Inflammatory macrophage treated with lipopolysaccharide for 4 hours (primary cell): ENCODE measurements at places on chromosomes 7 and 10.
A peak's percentile ranks its signal among the peaks of the same experiment; 100 is the strongest.

GRCh38 chr10:21055339-21056135 is 158.4 kb upstream of the NEBL start:
- DNase-seq = no peak

DNA sequence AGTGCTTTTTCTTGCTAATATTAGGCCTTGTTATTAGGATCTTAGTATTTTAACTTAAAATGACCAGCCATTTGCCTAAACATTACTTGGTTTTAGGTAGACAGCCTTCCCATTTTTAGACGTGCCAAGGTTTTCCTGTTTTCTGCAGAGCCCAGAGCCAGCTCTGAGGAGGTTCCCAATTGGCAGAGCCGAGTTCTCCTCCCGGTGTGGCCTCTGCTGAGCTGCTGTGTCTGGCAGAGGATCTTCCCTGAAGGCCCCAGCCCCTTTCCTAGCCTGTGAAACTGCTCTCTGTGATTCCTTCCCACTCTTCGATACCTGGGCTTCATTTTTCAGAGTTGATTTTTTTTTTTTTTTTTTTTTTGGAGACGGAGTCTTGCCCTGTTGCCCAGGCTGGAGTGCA is 91.4 kb downstream of the EEPD1 start:
- no peak for DNase-seq

- peak; percentile 79 for DNase-seq
Observed at GRCh38 chr10:48758411-48758810, 73.7 kb downstream of the WDFY4 start.

GRCh38 chr10:51156926-51157325 is 82.6 kb downstream of the PRKG1 start:
- no peak for DNase-seq

DNA sequence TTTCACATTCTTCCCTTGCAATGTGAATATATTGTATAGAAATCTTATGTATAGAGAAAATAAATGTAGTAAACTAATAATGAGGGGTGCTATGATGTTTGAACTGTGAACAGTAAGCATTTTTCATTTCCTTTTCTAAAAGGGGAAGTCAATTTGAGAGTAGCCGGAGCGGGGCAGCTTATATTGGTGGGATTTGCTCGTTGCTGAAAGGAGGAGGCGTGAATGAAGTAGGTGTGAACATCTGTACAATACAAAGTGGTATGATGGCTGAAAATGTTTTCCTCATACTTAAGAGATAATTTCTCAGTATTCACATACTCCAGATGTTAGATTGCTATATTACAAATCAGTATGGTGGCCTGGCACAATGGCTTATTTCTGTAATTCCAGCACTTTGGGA is 87.1 kb downstream of the SRI start:
- DNase-seq = peak; percentile 14

GRCh38 chr7:137325927-137326326 is 17.6 kb downstream of the PTN start:
- DNase-seq = no peak

GRCh38 chr7:51118628-51119027 is 198.0 kb downstream of the COBL start:
- DNase-seq = no peak

- DNase-seq = no peak
Observed at GRCh38 chr7:1591876-1592275, 22.0 kb upstream of the PSMG3 start.

DNA sequence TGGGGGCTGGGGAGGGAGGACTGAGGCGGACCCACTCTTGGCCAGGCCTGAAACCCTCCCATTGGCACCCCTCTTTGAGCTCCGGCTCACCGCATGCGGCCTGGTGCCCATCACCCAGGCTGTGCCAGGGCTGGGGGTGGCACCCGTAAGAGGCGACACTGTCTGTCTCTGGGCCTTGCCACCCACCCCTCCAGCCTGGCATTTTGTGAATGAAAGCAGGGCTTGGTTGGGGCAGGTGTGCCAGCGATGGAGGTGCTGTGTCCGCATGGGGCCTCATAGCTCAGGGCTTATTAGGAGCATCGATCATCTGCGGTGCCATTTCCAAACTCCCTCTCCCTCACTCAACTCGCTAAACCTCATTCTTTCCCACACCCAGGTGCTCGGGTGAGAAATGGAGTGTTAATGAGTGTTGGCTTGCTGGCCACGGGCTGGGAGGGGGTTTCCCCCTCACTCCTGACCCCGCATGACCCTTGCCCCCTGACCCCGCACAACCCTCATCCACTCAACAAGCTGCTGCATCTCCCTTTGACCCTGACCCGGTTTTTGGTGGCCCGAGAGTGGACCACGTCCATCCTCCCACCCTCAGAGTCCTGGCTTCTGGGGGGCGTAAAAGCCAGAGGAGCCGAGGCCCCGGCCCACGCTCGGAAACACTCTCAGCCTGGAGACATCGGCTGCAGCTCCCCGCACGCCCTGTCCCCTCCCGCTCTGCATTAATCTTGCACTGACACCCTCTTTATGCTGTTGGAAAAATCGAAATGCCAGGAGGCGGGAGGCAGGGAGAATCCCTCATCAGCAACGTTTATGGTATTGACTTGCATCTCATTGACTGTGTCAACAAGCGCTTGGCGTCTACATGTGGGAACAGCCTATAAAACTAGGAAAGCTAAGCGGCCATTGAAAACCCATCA is 161.2 kb downstream of the DNAJB6 start:
- no peak for DNase-seq

DNA sequence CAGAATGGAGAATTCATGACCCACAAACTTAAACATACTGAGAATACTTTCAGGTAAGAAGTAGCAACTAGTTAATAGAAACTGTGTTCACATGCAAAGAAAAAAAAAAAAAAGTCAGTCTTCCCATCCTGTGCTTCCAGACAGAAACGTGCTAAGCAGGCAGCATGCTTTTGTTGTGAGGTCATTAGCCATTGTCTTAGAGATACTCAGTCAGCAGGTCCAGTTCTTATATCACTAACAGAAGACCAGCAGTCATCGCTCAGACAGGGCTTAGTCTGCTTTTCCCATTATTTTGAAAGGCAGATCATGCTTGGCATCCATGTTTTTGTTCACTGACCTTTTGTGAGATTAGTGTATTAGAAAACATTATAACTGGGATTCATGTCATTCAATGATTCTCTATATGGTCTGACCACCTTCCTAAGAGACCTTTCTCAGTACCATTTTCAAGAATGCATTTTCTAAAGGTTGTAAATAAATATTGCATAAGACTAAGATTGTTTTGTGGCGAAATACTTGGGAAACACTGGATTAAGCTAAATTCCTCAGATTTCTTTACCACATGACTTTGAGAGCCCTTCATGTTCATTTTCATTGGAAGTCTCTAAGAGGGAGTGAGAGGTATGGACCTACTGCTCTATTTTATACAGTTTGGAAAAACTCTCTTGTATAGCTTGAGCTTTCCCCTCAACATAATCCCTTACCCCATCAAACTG is 45.0 kb upstream of the AGBL3 start:
- DNase-seq = no peak

DNA sequence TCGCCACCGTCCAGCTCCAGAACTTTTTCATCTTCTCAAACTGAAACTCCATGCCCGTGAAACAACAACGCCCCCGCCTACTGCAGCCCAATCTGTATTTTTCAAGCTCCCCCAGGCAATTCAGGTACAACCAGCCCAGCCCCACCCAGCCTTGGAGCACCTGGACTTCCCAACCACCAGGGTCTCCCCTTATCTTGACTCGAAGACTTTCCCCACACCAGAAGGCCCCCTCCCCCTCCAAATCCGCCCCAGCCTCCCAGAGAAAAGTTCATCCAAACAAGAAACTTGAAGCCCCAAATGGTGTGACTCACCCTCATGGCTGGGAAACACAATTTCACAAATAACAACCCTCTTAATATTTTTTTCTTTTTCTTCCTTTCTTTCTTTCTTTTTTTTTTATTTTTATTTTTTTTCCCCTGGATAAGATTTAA is 10.6 kb downstream of the ZCCHC24 start:
- DNase-seq = no peak

GRCh38 chr10:79608505-79609375 is 2.0 kb upstream of the SFTPA1 start:
- peak; percentile 25 for DNase-seq

DNA sequence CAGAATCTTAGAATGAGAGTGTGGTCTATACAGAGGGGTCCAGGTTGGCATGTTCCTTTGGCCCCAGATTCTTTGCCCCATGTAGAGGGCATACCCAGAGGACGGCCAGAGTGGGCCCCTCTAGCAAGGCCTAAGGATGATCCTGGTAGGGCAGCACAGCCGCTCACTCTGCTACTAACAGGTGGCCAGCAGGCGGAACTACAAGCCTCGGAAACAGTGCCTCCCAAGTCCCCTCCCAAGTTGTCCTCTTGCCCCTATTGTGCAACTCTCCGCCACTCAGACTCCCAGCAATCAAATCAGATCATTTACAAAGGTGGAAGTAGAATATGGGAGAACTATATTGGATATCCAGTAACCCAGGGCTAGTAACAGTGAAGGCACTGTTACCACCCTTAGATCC is 107.4 kb downstream of the STRA8 start:
- no peak for DNase-seq

GRCh38 chr7:149625340-149625946 is 127.8 kb upstream of the ZNF746 start:
- peak; percentile 59 for DNase-seq

- DNase-seq = no peak
Observed at GRCh38 chr10:29204070-29204800, 84.6 kb upstream of the LYZL1 start.
